ENCODE measurements at places on chromosomes 7 and 10.

DNA sequence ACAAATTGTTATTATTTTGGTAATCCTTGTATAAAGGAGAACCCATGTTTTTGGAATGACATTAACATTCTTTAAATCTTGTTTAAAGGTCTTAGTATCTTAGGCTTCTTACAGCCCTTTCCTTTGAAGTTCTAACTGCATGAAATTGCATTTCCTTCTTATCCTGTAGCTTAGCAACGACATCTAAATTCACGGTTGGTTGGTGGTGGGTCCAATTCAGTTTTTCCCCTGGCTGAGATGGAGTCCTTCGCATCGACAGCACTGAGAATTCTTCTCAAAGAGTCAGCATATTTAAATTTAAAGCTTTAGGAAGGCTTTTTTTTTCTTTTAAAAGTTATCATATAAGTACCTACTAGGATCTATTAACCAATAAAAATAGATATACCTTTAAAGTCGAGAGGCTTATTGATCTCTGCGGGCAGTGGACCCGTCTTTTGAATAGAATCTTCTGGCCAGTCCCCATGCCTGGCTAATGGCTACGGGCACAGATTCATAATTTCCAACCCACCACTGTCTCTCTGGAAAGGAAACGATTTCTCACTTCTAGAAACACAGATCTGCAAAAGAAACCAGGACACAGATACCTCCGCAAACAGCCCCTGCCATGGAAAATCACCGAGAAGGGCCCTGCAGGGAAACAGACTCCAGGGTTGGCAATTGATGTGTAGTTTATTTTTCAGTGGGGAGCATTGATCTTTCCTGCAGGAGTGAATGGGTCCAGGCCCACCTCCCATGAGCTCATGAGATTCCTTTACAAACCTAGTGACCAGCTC, 63.4 kb downstream of the RAMP3 start:
- DNase-seq = no peak

- peak; percentile 93 for DNase-seq
Observed at GRCh38 chr10:21533467-21534279, at the start of gene MLLT10. Gene MLLT10 (plus strand): TSS chr10:21534232. CDS start chr10:21534645, 413 bp downstream.

GRCh38 chr7:6691609-6692106, 15.1 kb downstream of the ZNF12 start:
- DNase-seq = no peak

DNA sequence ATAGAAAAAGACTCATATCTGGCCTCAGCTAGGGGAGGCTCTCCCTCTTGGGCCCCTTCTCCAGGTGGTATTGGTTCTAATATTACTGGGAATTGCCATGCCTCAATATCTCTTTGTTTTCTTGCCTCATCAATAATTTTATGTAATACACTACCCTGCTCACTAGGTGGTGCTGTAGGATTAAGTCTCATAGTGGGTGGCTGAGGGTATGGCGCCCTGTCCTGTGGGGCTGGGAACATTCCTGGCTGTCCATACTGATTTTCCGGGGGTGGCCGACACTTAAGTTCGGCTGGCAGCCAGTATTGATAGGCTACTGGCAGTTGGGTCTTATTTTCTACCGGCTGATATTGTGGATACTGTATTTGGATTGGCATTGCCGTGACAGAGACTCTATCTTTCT, 9.0 kb upstream of the TAS2R3 start:
- DNase-seq = peak; percentile 21

DNA sequence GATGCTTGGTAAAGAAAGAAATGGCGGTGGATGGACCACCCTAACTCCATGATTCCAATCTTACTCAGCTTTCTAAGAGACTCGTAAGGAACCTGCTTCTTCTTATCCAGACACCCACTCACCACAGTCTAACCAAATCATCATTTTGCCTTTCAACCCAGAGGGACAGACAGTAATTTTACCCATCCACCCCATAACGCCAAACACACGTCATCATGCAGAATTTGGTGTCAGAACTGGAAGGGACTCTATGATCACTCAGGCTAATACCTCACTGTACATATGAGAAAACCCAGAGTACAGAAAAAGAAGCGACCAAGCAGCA, 388 bp downstream of the ECD start:
- no peak for DNase-seq

DNA sequence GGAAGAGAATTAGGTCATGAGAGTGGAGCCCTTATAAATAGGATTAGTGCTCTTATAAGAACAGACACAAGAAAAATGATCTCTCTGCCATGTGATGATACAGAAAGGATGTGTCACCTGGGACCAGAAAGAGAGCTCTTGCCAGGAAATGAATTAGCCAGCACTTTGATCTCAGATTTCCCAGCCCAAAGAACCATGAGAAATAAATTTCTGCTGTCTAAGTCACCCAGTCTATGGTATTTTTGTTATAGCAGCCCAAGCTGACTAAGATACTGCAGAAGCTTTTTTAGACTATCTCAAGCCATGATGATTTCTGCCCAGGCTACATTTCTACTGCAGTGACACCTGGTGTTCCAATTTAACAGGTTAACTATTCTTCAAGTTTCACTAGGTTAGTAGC, 84.8 kb downstream of the RSU1 start:
- DNase-seq = no peak

DNA sequence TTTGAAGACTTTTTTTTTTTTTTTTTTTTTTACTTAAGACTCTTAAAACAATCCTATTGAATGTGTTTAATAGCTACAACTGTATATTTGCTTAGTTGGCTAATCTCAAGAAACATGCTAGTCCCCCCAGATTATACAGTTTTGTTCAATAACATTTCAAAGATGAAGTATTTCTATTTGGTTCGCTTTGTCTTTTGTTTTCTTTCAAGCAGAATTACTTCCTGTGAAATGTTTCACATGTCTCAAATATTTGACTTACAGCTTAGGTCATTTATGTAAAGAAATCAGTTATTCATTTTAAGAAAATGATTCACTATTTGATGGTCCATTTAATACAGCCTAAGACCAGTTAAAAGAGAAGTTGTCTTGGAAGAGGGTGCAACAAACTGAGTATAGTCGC, 12.8 kb upstream of the LAMB1 start:
- DNase-seq = no peak

DNA sequence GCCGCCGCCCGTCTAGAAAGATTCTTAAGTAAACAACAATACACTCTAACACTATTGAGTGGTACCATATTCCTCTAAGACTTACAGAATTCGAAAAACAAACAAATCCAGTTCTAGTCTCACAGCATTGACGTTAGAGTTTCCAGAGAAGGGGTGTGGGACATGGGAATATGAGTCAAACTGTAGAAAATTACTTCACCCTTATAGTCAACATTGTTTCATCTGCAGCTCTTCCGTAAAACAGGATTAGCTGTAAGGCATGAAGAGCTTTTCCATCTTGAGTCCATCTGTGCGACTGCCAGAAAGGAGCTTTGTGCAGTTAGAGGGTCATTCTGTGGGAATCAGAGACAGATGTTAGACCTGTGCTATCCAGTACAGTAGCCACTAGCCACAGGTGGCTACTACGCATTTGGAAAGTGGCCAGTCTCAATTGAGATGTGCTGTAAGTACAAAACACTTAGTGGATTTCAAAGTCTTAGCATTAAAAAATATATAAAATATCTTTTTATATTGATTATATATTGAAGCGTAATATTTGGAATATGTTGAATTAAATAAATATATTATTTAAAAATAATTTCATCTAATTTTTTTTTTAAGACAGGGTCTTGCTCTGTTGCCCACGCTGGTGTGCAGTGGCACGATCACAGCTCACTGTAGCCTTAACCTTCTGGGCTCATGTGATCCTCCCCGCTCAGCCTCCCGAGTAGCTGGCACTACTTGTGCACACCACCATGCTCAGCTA, 79.8 kb upstream of the MPP7 start:
- DNase-seq = no peak

GRCh38 chr10:16770141-16770540, 47.1 kb downstream of the RSU1 start:
- DNase-seq = no peak

GRCh38 chr7:4236389-4236788, 445.7 kb upstream of the FOXK1 start:
- DNase-seq = no peak

DNA sequence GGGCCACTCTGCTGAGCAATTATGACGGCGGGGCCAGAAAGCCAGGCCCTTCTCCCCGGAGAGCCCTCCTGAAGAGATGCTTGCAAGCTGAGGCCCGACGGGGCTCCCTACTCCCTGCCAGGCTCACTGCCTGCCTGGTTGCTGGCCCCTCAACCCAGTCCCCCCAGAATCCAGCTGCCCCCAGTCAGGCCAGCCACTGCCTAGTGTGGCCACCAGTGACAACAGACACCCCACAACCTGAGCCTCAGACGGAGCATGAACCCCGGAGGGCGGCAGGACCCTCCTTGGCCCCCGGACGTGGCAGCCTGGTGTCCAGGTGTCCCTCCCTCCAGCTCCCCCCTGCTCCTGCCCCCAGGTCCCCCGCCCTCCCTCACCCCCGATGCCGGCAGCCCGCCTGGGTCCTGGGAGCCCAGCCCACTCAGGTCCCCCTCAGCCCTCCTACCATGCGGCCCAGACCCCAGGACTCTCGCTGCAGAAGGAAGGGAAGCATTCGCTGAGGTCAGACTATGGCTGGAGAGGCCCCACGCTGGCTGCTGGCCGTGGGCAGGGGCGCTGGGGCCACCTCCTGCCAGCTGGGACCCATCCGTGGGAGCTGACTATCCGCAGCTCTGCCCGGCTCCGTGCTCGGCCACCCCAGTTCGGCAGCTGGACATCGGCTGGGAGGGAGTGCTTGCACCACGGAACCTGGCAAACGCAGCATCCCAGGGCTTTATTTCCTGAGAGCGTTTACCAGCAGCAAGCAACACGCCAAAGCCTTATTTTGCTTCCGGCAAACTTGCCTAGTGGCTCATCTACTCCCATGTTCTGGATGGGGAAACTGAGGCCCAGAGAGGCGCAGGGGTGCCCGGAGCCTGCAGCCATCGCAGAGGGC, 89.8 kb downstream of the UNCX start:
- no peak for DNase-seq

DNA sequence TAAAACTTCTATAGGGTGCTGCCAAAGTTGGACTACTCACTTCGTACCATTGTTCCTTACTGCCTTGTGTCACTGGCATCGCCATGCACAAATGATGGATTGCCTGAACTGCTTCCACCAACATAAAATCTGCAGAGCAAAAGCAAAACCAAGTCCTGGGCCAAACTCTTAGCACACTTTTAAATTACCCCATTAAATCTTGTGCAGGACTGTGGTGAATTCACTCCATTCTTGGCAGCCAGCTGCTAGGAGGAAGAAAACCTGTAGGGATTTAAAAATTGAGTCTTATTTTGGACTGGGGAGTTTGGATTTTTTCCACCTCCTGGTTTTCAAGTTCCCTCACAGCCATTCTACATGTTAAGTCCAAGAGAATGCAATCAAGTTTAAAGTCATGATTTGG, 646.9 kb downstream of the SORCS3 start:
- DNase-seq = no peak

GRCh38 chr10:111128331-111129180, 51.7 kb downstream of the ADRA2A start:
- no peak for DNase-seq

- DNase-seq = no peak
Observed at GRCh38 chr7:64774204-64774842, 19.9 kb upstream of the ZNF138 start.

DNA sequence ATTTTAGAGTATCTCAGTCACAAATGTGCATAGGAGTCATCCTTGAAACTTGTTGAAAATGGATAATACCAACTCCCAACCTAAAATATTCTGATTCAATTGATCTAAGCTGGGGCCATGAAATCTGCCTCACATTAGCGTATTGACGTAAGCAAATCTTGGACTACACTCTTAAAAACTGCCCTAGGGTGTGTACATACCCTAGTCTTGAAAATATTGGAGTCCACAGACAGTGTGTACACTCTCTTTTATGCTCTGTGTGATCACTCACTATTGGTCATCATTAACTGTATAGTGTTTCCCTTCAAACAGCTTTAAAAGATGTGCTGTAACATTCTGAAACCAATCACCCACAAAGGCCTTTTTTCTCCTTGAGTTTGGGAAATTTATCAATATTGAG, 102.9 kb upstream of the FERD3L start:
- no peak for DNase-seq

DNA sequence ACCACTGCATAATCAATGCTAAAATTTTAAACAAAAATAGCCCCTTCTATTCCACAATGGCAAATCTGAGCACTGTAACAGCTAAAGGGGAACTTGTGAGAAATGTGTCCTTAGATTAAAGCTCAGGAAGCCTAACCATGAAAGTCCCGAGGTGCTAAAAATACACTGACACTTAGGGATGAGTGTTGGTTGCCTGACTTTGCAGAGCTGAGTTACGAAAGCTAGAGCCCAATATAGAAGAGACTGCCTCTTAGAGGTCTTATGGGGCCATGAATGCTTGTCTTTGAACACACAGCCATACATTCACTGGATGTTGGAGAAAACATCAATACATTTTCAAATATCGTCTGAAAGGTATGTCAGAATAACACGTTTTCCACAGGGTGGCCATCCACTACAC, 209.7 kb downstream of the LHFPL3 start:
- DNase-seq = no peak

GRCh38 chr10:89526358-89526757, 9.0 kb downstream of the SLC16A12 start:
- no peak for DNase-seq

DNA sequence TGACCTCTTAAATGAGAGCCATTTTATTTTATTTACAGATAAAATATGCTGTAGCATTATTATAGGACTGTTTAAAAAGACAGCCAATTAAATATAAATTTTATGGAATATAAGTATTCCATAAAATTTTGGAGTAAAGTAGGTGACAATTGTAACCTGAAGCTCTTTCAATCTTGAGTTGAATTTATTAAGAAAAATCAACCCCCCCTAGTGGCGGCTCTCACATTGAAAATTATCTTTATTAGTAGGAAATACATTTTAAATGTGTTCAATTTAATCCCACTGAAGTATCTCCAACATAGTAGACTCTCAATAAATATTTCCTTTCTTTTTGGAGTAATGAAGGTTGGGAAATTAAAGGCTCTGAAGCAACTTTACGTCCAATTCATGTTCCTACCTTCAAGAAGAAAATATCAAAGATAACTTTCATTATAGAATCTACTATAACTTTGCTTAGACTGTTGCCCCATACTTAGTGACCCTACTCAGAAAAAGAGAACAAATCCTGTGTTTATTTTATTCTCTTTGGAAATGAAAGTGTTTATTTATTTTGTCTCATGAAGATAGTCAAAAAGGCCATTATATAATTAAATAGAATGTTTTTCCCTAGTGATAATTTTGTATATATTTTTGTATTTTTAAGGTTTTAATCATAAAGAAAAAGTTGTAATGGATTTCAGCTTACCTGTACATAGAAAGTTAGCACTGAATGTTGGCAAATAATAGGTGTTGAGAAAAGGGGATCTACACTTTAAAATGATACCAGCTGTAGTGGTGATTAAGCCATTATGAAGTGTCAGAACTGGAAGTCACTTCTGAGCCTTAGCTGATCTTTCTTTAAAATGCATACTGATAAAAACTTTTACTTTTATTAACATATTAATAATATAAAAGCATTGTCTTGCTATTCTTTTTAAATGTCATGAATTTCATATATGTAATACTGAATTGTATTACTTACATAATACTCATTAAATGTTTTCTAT, 3.3 kb downstream of the AHR start:
- DNase-seq = peak; percentile 18

Measured in Jurkat, Clone E6-1 (cell line).